ENCODE measurements at places on chromosomes 5 and 9.

- DNase-seq, result no peak
Observed at GRCh38 chr5:59887274-59887673, 6.3 kb downstream of the PDE4D start.

GRCh38 chr9:99211746-99212145 is 10.0 kb downstream of the ALG2 start:
- DNase-seq, result no peak

DNA sequence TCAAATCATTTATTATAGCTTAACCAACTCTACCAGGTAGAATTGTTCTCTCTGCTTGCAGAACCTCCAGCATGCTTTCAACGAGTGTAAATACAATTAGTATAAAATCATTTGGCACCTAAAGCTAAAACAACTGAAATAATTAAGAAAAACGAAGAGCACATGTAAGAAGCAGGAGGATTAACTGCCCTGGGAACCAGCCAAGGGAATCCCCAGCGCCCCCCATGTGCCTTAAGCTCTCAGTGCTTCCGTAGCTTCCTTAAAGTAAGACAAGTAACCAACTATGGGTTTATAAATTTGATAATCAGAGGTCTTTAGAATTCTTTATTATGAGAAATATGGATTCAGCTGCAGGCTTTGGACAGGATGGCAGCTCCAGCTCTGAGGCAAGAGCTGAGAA is 402.4 kb downstream of the RAB3C start:
- no peak for DNase-seq

DNA sequence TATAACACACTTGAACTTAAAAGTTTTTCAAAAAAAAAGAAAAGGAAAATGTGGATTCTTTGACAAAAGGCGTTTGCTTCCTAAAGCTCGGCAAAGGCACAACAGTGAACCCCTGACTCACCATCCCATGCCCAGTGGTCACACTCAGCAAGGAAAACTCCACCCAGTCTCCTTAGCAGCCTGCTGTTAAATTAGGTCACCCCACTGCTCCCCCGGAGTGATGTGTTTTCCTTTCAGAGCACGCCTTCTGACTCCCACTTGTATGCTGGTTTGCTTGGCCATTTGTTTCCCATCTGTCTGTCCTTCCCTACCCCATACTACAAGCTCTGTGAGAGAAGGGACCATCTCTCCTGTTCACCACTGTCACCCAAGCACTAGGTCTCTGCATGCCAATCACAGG is 23.8 kb downstream of the RETREG1 start:
- DNase-seq, result no peak

GRCh38 chr9:98253565-98253964 is 1.9 kb downstream of the TBC1D2 start:
- no peak for DNase-seq

DNA sequence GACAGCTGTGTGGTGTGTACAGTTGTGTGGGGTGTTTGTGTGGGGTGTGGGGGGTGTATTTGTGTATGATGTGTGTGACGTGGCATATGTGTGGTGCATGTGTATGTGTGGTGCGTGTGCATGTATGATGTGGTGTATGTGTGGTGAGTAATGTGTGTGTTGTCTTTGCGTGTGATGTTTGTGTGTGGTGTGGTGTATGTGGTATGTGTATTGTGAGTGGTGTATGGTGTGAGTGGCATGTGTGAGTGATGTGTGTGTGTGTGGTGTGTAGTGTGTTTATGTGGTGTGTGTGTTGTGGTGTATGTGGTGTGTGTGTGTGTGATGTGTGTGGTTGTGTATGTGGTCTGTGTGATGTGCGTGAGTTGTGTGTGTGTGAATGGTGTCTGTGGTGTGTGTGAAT is 191.1 kb downstream of the MELK start:
- no peak for DNase-seq

- no peak for DNase-seq
Observed at GRCh38 chr9:98460704-98461103, 205.3 kb upstream of the TBC1D2 start.

DNA sequence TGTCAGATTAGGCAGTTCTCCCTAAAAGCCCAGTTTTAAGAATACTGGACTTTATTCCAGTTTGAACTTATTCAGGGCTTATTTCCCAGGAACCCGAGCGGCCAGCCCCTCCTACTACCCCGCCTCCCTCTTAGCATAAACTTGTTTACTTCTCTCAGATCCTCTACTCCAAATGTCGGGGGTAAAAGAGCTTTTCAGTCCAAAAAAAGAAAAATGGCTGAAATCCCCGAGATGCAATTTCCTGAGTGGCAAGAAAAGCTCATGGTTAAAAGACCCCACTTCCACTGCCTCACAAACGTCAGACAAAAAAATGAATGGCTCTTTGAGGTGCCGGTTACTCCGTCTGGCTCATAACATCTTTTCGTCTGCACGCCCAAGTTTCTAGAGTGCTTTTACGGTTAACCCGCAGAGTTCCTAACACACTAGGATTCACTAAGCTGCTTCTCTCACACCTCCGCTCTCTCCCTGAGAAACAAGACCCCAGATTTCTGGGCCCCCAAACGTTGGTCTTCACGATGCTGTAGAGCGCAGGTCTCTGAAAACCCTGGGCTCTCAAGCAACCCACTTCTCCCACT is 402 bp downstream of the BRD8 start:
- no peak for DNase-seq

Measured in GM12891 (cell line).